ENCODE measurements at places on chromosomes 1 and 21.

- DNase-seq: no peak
Observed at GRCh38 chr1:10728595-10729410, 67.6 kb downstream of the CASZ1 start.

- DNase-seq: no peak
Observed at GRCh38 chr1:223022641-223023473, 120.2 kb downstream of the TLR5 start.

GRCh38 chr1:171583591-171584201 is 38.3 kb upstream of the MYOCOS start:
- no peak for DNase-seq

DNA sequence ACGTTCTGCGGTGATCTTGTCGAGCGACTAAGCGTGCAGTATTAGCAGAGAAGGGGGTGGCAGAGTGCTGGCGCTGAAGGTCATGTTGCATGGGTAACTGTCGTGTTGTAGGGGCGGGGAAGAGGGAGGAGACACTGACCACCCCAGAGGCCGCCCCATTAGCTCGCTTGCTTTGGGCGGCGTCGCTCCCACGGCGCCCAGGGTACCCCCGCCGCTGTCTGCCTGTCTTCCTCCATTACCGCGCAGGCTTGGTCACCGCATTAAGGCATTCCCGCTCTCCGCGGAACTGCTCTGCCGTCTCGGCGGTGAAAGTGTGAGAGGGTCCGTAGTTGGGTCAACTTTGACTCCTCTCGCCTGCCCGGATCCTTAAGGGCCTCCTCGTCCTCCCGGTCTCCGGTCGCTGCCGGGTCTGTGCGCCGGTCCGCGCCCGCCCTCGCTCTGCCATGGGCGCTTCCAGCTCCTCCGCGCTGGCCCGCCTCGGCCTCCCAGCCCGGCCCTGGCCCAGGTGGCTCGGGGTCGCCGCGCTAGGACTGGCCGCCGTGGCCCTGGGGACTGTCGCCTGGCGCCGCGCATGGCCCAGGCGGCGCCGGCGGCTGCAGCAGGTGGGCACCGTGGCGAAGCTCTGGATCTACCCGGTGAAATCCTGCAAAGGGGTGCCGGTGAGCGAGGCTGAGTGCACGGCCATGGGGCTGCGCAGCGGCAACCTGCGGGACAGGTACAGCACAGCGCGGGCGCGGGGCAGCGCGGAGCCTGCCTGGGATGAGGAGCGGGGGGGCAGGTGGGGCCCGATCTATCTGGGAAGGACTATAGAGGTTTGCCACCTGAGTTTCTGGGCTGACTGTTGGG is at the start of gene MTARC2:
Gene MTARC2 (plus strand): TSS at position 234 of the 846 bp plus-strand sequence. CDS start 210 bp downstream, at position 444.
- DNase-seq: no peak

- no peak for DNase-seq
Observed at GRCh38 chr1:76250271-76250670, 175.7 kb downstream of the ST6GALNAC3 start.

All from stimulated activated CD8-positive, alpha-beta memory T cell treated with anti-CD3 and anti-CD28 coated beads, Interleukin-4, amount 100 ng/mL, for 1 hour (primary cell).